ENCODE measurements at places on chromosomes 11 and 22. TPM values are rescaled to one million over a fixed set of nuclear protein-coding genes. Genes with fewer than 3 reads are reported as not detected.

DNA sequence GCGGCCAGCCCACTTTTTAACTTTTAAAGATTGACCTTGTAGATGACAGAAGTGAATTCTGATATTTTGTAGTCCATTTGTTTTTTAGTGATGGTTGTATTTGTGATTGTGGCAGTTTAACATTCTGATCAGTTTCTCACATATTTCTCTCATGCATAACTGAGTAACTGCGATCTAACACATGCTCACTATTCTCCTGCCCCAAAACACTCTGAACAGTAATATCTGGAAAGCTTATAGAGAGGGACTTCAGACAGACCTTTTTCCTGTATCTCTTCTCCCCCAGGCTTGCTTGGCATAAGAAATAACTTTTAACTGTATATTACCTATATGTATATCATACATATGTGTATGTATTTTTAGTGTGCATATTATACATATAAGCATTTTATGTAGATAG is 37.3 kb upstream of the MYO18B start:
- no peak for DNase-seq

SPCS2 gene
- 310 TPM for polyA plus RNA-seq

- no peak for DNase-seq
Observed at GRCh38 chr11:13338427-13339069, 61.0 kb downstream of the BMAL1 start.

DNA sequence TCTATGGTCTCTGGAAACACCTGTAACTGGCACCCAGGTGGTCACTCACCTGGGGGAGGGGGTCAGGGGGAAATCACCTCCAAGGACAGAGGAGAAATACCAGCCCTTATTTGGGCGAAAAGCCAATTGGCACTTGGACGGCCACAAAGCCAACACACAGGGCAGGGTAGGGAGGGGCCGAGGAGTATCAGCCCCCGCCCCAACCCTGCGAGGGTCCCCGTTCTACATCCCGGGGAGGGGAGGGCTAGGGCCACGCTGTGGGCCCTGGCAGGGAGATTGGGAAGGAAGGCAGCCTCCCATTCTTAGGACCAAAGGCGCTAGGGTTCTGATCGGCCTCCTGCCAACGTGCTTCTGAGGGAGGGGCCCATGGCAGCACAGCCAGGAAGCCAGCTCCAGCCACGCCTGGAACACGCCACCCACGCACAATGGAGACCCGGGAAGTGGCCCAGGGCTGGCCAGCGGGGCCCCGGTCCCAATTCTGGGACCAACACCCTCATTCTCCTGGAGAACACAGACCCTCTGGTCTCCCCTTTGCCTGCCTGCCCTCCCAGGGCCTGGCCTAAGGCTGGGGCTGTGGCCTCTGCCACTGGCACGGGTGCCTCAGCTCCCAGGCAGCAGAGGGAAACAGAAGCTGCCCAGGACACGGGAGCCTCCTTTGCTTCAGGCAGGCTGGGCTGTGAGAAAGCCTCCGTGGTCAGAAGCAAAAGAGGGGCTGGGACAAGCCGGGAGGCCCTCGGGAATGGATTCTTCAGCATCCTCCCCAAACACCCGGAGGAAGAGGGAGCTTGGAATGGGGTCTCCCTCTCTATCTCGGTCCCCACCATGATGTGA is 7.4 kb downstream of the CBX6 start:
- no peak for DNase-seq

SHISAL1 gene
- 2.4 TPM for polyA plus RNA-seq

- DNase-seq = no peak
Observed at GRCh38 chr11:112453601-112454577, 193.2 kb upstream of the PLET1 start.

DNA sequence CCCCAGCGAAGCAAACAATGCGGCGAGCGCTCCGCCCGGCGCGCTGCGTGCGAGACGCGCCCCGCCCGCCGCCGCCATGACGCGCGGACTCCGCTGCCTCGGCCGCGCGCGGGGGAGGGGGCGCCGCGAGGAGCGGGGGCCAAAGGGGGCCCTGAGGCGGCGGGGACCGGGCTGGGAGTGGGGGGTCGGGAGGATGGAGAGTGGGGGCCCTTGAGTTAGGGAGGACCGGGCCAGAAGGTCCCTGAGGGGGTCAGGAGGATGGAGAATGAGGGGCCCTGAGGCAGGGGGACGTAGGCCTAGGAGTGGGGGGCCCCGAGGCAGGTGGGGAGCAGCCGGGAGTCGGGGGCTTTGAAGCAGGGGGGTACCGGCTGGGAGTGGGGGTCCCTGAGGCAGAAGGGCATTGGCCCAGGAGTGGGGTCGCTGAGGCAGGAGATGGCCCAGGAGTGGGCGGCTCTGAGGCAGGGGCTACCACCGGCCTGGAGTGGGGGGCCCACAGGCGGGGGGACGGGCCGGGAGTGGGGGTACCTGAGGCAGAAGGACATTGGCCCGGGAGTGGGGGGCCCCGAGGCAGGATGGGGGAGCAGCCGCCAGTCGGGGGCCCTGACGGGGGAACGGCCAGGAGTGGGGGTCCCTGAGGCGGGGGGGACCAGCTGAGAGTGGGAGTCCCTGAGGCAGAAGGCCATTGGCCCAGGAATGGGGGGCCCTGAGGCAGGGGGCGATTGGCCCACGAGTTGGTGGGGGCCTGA is at the start of gene BRD1:
TSS of gene BRD1 (minus strand) at position 21 of the 746 bp plus-strand sequence. CDS start 3,556 bp downstream, outside the sequence.
- DNase-seq = peak; percentile 33

SLC22A8 gene
- 39.8 TPM for polyA plus RNA-seq

OR51B4 gene
- polyA plus RNA-seq = not detected
